Fibroblast of skin of abdomen (primary cell): ENCODE measurements at places on chromosomes 4 and X.

DNA sequence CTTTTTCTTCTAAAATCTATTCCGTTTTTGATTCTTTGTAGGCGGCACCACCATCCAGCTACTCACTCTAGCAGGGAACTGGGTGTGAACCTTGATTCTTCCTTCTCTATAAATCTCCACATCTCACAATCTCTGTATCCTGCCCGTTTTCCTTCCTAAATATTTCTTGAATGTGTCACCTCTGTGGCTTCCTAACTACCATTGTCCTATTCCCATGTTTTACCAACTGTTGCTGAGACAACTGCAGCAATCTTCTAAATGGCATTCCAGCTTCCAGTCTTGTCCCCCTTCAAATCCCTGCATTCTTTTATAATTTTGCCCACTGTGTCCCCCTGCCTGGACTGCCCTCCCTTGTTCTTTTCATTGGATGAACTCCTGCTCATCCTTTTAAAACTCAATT, 641.3 kb downstream of the RPA4 start:
- peak; percentile 18 for DNase-seq

GRCh38 chr4:152900395-152900794, 35.7 kb upstream of the FHDC1 start:
- no peak for DNase-seq

DNA sequence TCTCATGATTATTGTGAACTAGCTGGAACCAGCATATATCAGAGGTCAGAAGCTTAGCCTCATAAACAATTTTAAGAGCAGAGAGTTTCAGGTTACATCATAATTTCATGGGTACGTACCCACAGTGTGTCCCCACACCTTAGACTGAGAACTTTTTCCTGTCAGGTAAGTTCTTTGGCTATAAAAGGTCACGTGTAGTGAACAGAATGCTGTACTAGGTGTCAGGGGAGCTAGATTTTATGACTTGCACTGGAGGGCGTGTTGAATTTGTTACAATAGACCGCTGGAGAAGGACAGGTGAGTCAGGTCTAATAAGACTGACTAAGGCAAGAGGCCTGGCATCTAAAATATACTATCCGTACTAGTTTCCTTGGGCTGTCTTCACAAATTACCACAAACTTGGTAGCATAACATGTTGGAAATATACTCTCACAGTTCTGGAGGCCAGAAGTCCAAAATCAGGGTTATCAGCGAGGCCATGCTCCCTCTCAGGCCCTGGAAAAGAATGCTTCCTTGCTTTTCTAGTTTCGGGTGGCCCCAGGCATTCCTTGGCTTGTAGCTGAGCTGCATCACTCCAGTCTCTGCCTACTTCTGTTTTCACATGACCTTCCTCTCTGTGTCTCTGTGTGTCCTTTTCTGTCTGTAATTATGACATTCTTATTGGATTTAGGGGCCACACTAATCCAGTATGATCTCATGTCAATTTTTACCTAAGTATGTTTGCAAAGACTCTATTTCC, 512.0 kb upstream of the NR3C2 start:
- no peak for DNase-seq

GRCh38 chr4:168588916-168589531, 92.2 kb downstream of the PALLD start:
- peak; percentile 69 for DNase-seq

DNA sequence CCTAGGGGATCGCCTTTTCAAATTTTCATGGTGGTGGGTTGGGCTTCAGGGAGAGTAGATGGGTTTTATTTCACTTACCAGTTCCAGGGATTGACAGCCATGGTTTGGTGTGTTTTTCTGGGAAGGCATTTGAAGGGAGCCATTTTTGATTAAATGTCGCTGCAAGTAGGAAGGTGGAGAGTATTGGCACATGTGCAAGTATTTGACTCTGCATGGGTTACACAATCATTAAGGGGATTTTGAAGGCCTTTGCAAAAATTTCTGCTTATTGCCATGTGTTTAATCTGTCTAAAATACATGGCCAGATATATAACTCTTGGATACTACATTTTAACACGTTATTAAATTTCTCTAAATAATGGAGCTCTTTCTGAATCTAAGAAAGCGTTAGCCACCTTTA, 55.1 kb downstream of the GPAT3 start:
- DNase-seq: no peak

DNA sequence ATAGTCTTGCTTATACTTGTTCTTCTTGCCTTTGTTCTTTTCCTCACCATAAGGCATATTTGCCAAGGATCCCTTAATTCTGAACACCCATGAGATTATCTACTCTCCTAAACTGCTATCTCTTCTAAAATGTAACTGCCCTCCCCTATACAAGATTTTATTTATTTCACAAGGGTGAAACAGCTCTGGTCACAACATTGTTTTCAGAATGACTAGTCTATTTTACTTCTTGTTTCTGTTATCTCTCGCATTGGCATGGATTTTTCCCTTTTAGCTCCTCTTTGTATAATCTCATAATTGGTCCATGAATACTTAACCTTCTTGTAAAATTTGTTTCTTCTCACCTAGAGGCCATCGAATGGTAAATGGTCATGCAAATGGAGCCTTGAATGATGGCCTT, 17.2 kb upstream of the COL25A1 start:
- DNase-seq: no peak

GRCh38 chr4:83589279-83589678, 53.4 kb downstream of the GPAT3 start:
- DNase-seq: no peak

- no peak for DNase-seq
Observed at GRCh38 chr4:37902738-37903693, 12.1 kb downstream of the TBC1D1 start.

- no peak for DNase-seq
Observed at GRCh38 chr4:14862891-14863290, 139.4 kb upstream of the CPEB2 start.

DNA sequence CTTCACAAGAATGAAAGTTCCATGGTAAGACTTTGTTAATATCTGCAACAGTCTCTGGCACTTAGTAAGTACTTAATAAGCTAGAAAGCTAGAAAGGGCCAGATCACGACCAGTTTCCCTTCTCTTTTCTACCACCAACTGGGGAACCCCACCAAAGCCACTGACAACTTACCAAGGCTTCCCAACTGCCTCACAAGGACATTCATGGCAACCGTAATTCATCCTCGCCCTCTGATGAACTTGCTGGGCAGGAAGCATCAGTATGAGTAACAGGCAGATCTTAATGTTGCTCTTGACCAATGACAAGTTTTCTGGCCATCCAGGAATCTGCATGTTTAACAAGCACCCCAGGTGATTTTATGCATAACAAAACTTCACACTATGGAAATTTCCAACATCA, 23.2 kb upstream of the ZCCHC13 start:
- DNase-seq: no peak

DNA sequence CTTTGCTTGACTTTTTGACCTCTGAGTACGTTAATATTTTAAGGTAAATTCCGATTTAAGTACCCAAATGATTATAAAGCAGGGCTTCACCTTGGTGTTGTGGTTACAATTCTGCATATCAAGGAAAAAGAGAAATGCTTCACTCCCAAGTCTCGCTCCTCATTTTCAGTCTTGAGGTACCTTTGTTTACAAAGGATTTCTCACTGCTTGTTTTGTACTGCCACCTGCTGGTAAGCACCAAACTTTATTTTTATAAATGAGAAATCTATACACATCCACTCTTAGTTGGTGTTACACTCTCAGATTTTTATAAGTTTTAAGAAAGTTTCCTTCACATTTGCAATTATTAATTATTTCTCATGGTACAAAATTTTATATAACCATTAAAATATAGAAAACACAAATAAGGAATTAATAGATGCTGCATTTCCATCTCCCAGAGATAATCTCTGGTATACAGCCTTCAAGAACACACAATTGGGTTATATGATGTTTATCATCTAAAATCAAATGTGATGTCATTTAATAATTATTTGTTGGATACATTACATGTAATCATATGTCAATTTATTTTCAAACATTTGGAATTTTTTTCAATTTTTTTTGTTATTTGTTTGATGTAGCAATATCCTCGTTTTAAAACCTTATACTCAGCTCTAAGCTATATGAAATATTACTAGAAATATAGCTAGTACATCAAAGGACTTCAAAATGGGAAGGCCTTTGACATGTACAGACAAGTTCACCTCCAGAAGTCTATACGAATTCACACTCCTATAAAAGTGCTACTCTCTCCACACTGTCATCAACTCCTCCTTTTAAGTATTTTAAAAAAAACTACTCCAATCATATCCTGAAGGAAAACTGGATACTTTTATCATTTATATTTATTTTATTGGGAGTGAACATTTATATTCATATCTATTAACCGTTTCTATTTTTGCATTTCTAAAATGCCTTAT, 179.9 kb downstream of the KCNIP4 start:
- DNase-seq: peak; percentile 31

DNA sequence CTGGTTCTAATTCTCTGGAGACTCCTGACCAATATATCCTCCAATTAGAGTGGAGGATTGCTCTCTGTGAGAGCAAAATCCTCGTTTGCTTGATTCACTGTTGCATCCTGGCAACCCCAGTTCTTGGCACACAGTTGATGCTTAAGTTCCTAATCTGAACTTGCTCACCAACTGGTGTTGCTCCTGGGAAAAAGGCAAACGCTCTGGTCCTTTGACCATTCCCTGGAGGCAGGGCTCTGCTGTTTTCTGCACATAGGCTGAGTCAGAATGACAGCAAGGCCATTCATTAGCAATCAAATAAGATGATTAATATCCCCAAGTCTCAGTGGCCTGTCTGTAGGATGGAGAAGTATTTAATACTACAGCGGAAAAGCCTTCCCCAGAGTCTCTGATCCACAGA, 172.7 kb upstream of the TBC1D9 start:
- DNase-seq: no peak

DNA sequence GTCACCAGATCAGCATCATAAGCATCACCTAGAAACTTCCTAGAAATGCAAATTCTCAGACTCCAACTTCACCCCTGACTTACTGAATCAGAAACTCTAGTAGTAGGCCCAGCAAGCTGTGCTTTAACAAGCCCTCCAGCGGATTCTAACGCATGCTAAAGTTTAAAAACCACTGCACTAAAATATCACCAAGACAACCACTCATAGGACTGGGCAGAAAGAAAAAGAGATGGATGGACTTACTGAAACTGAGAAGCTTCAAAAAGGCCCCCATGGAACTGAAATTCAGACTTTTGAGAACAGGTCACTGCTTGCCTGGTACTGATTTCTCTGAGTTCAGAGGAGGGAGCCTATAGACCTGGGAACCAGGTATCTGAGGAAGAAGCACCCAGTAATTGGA, 40.1 kb downstream of the FAM241A start:
- DNase-seq: no peak

- peak; percentile 47 for DNase-seq
Observed at GRCh38 chr4:57071326-57071725, 38.9 kb downstream of the IGFBP7 start.

DNA sequence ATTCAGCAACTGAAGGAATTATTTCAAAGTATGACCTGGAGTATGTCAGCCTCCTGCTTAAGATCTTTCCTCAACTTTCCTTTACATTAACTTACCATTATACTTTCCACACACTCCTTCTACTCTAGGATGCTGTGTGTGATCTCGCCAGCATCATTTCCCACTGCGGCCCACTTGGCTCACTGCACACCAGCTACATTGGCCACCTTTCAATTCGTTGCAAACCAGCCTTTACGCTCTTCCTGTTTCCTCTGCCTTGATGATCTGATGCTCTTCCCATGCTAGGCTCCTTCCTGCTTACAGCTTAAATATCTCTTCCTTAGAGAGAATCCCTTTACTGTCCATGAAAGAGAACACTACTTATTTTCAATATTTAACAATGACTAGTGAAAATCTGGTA, 95.1 kb downstream of the GPM6A start:
- DNase-seq: no peak

DNA sequence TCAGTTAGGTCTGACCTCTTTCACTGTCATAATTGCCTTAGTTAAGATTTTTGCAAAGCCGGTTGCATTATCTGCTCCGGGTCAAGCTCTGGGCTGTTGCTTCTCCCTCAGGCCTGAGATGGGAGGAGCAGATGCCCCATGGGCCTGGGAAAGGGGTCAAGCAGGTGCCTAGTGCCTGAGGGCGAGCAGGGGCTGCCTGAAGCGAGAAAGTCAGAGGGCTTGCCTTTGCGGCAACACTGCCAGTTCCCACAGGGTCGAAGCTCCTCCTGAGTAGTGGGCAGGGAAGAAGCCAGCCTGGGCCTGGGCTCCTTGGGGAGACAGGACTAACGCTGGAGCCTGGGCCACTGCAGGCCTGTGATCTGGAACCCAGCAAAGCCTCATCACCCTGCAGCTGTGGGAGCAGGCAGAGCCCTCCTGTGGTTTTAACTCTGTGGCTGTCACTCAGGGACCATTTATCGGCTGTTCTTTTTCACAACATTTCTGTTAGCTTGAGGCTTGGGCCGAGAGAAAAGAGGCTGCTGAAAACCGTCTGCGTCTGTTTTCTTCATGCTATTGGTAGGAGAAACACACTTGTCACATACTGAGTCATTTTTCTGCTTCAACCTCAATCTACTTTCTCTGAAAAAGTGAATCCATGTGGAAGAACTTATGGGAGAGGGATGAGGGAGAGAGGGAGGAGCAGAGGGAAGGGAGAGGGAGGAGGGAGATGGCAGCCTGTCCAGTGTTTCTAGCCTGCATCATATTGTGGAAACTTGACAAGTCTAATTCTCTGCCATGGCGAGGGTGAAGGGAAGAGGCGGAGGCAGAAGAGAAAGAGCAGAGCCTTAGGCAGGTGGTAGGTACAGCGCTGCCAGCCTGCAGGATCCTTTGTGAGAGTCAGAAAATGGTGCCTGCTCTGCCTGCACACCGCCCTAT, 68.4 kb downstream of the RHOH start:
- DNase-seq: peak; percentile 50

DNA sequence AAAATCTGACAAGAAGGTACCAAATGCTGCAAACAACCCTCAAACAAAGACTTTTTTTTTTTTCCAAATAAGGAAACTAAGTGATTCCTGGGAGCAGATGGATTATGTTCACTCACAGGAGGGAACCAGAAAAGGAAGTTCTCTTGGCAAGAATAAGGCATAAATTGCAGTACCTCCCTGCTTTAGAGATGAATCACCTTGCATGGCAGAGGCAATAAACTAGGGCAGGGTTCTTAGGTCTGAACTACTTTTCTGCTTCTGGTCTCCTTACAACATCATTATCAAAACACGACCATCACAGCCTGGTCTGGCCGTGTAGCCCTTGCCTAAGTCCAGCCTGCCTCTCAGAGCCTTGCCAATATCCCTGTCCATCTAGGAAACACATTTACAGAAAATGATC, 6.3 kb downstream of the TMEM31 start:
- DNase-seq: peak; percentile 82

- DNase-seq: no peak
Observed at GRCh38 chr4:6307230-6307629, 37.6 kb downstream of the WFS1 start.

- no peak for DNase-seq
Observed at GRCh38 chrX:93637591-93637990, 35.8 kb downstream of the NAP1L3 start.
